ENCODE measurements at places on chromosomes 5 and 9. TPM values are rescaled to one million over a fixed set of nuclear protein-coding genes. Genes with fewer than 3 reads are reported as not detected.

The IL13 gene
- total RNA-seq, result not detected

The LCN9 gene
- not detected for total RNA-seq

GRCh38 chr5:2810644-2811043, 59.2 kb upstream of the IRX2 start:
- H3K4me1 ChIP-seq, result no peaks in the 10 kb centered on the region
- no peak overlapping the region for H3K27ac ChIP-seq
- no peak overlapping the region for H3K4me3 ChIP-seq
- peak; percentile 8 for DNase-seq
- H3K27me3 ChIP-seq, result no peaks in the 10 kb centered on the region

GRCh38 chr5:23991406-23991805, 484.0 kb downstream of the PRDM9 start:
- DNase-seq, result no peak
- H3K27ac ChIP-seq, result no peak overlapping the region
- no peaks in the 10 kb centered on the region for H3K4me1 ChIP-seq
